ENCODE measurements at places on chromosomes 1 and 21.

- DNase-seq = no peak
Measured at GRCh38 chr1:114154963-114155322, 1.3 kb upstream of the SYT6 start.

- no peak for DNase-seq
Measured at GRCh38 chr1:157201767-157202166, 63.6 kb upstream of the ETV3 start.

- DNase-seq = no peak
Measured at GRCh38 chr1:226034482-226034881, 28.0 kb upstream of the H3-3A start.

DNA sequence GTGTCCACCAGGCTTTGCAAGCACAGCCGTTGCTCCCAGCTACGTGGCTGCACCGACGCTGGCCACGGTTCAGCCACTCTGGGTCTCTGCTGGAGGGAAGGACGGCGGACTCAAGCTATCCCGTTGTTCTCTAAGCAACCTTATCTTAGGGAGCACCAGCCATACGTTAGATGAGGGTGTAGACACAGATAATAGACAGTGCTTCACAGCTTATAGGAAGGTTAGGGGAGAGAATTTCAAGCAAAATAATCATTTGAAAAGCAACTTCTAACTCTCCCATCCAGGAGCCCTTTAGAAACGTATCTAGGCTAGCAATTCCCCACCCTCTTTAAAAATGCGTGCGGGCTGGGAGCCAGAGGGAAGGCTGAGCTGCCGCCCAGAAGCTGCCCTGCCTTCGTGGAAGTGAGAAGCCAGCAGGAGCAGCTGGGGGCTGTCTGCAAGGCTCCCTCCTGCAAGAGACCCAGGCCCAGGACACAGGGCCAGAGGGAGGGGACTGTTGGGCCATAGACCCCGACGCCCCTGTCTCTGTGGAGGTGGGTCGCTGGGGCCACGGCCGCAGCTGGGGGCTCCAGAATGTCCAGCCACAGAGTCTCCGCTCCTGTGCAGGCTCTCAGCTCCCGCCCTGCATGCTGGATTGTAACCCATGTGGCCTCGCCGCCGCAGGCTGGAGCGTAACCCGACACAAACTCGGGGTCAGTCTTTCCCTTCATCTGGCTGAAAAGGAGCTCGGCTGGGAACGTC is 31.2 kb upstream of the COL6A2 start:
- DNase-seq = no peak

GRCh38 chr1:208461680-208462079 is 217.5 kb upstream of the PLXNA2 start:
- no peak for DNase-seq

- no peak for DNase-seq
Measured at GRCh38 chr1:212074856-212075255, 39.3 kb downstream of the DTL start.

- no peak for DNase-seq
Measured at GRCh38 chr1:43009274-43009673, 50.6 kb upstream of the SLC2A1 start.

- DNase-seq = no peak
Measured at GRCh38 chr1:220224611-220225124, 47.6 kb downstream of the RAB3GAP2 start.

DNA sequence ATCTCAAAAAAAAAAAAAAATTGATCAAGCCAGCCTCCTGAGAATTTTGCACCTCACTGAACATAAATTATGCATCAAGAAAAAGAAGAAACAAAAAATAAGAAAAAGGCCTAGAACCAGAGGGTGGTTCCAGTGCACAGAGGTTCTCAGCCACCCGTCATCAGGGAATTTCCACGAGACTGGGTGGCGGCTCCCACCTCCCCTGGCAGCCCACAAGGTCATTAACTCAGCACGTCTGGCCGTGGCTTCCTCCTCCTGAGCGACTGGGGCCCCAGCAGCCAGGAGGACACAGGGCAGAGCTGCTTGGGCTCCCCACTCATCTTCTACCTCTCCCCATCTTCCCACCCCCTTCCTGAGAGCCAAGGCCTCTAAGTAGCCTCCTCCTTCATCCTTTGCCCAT is 15.7 kb upstream of the TMEM51 start:
- no peak for DNase-seq

DNA sequence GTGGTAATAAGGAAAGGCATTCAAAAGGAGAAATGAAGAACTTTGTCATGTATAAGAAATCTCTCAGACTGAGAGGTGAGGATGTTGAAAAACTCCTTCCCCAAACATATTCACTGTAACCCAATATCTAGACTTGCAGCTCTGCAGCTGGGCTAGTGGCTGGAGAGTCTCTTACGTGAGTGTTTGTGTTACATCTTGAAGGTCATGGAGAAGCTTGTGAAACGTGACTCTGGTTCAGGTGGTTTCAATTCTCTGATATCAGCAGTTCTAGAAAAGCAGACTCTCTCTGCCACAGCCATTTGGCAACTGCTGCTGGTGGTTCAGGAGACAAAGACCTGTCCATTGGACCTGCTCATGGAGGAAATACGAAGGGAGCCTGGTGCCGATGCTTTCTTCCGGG is 55.0 kb upstream of the EPHA8 start:
- DNase-seq = no peak

DNA sequence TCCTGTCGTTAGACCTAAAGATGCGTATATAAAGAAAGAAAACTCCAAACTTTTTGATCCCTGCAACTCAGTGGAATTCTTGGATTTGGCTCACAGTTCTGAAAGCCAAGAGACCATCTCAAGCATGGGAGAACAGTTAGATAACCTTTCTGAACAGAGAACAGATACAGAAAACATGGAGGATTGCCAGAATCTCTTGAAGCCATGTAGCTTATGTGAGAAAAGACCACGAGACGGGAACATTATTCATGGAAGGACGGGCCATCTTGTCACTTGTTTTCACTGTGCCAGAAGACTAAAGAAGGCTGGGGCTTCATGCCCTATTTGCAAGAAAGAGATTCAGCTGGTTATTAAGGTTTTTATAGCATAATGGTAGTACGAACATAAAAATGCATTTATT is 33.1 kb downstream of the MDM4 start:
- DNase-seq = no peak

- no peak for DNase-seq
Measured at GRCh38 chr1:52156460-52156859, 14.6 kb downstream of the ZFYVE9 start.

- DNase-seq = no peak
Measured at GRCh38 chr1:245984390-245985155, 522.5 kb downstream of the SMYD3 start.

- DNase-seq = no peak
Measured at GRCh38 chr1:227901906-227902640, 45.7 kb downstream of the WNT9A start.

DNA sequence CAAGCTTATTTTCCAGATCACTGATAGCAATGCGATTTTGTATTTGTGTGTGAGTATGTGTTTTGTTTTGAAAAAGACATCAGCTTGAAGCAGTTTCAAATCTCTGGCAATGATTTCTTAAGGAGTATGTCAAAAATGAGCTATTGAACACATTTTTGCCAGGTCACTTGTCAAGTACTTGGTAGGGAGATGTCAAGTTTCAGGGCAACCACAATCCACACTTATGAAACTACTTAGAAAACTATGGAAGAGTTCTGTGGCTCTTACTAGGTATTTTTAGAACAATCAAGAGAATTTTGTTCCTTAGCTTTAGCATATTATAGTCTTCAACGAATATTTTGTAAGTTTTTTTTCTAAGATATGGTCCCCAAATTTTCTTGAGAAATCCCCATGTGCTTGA is 318.8 kb upstream of the ZRANB2 start:
- no peak for DNase-seq

DNA sequence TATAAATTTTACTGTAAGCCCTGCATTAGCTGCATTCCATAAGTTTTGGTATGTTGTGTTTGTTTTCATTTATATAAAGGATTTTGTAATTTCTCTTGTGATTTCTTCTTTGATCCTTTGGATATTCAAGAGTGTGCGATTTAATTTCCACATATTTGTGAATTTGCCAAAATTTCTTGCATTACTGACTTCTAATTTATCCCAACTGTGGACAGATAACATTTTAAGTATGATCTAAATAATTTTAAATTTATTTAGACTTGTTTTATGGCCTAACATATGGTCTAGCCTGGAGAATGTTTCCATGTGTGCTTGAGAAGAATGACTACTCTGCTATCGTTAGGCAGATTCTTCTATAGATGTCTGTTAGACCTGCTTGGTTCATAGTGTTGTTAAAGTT is 23.2 kb downstream of the RPE65 start:
- DNase-seq = no peak

DNA sequence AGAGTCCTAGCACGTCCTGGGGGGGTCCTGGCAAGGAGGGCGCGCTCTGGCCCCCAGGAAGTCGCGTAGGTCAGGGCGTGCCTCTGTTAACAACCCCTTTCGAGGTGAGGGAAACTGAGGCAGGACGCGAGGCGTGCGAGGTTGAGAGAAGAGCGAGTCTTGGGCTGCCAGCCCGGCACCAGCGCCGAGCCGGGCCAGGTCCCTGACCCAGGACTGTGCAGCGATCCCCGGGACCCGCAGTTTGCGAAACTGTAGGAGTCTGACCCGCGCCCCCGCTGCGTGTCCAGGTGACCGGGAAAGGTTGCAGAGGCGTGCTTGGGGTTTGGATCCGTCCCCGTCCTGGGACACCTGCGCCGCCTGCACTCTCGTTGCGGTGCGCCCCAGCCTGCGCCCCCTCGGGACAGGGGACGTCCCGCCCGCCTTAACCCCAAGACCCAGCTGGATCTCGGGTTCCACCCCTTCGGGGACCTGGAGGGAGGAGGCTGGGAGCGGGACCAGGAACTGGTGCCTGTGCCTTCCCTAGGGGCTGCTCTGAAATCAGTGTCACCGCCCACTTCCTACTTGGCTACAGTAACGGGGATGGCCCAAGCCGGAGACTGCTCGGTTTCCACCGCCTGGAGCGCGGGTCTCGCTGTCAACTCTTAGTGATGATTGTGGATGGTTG is 493 bp downstream of the DISC1 start:
- no peak for DNase-seq

- no peak for DNase-seq
Measured at GRCh38 chr1:110033421-110033820, 1.0 kb upstream of the STRIP1 start.

GRCh38 chr21:33433425-33434114 is 30.4 kb downstream of the IFNGR2 start:
- no peak for DNase-seq

Measured in stimulated activated CD8-positive, alpha-beta memory T cell treated with anti-CD3 and anti-CD28 coated beads, Interleukin-7, amount 100 ng/mL, for 1 hour (primary cell).